ENCODE measurements at places on chromosomes 6 and 20. TPM values are rescaled to one million over a fixed set of nuclear protein-coding genes. Genes with fewer than 3 reads are reported as not detected.

GRCh38 chr6:15089569-15090144 is 156.2 kb upstream of the JARID2 start:
- H3K4me1 ChIP-seq = peaks cover 3% of the 10 kb centered on the region
- no peaks in the 10 kb centered on the region for H3K27me3 ChIP-seq
- no peak for DNase-seq
- H3K27ac ChIP-seq = no peak overlapping the region
- no peaks in the 10 kb centered on the region for H3K36me3 ChIP-seq

DCDC2 gene
- total RNA-seq = not detected

SCRT2 gene
- total RNA-seq = not detected

IL17F gene
- total RNA-seq = not detected

APCDD1L gene
- total RNA-seq = not detected

DNA sequence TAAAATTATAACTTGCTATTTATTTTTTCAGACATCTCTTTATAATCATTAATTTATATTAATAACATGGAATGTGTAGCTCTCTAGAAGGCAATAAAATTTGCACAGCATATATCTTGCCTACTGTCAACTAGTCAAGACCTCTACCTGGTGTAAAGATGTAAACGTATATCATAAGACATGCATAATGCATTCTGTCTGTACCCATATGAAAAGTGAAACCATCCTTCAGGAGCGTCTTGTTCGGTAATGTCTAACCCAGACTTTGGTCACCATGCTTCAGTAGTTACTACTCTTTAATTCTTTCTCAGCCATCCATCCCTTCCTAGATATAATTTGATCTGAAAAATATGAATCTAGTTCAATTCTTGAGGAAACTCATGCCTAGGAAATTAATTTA is 21.0 kb downstream of the CEP43 start:
- no peaks in the 10 kb centered on the region for H3K27me3 ChIP-seq
- no peak overlapping the region for H3K4me3 ChIP-seq
- no peaks in the 10 kb centered on the region for H3K4me1 ChIP-seq
- H3K27ac ChIP-seq = no peak overlapping the region

GRCh38 chr6:10362300-10362699 is 52.6 kb downstream of the TFAP2A start:
- H3K27ac ChIP-seq = no peak overlapping the region
- no peaks in the 10 kb centered on the region for H3K36me3 ChIP-seq
- H3K27me3 ChIP-seq = no peaks in the 10 kb centered on the region
- no peak overlapping the region for H3K4me3 ChIP-seq
- no peaks in the 10 kb centered on the region for H3K4me1 ChIP-seq

DNA sequence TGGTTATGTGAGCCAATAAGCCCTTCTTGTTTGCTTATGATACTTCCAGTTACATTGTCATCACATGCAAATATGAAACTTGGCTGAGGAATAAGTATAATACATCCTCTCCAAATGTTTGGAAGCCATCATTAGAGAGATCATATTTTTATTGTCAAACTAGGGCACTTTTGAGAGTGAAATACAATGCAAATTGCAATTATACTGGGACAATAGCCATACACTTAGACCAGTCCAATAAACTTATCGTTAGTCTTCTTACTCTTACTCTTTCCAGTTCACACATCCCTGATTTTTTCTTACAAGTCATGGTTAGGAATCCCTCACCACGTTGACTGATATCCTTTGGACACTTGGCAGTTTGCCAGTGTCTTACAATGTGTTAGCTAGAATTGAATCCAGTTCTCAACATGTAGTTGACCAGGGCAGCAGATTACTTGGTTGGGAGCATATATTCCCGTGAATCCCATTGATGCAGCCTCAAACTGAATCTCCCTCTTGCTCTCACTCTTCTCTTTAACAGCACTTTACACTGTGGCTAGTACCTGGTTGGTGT is 519.7 kb upstream of the ID4 start:
- H3K4me1 ChIP-seq = no peaks in the 10 kb centered on the region
- no peak overlapping the region for H3K4me3 ChIP-seq
- H3K36me3 ChIP-seq = no peaks in the 10 kb centered on the region
- DNase-seq = no peak

DNA sequence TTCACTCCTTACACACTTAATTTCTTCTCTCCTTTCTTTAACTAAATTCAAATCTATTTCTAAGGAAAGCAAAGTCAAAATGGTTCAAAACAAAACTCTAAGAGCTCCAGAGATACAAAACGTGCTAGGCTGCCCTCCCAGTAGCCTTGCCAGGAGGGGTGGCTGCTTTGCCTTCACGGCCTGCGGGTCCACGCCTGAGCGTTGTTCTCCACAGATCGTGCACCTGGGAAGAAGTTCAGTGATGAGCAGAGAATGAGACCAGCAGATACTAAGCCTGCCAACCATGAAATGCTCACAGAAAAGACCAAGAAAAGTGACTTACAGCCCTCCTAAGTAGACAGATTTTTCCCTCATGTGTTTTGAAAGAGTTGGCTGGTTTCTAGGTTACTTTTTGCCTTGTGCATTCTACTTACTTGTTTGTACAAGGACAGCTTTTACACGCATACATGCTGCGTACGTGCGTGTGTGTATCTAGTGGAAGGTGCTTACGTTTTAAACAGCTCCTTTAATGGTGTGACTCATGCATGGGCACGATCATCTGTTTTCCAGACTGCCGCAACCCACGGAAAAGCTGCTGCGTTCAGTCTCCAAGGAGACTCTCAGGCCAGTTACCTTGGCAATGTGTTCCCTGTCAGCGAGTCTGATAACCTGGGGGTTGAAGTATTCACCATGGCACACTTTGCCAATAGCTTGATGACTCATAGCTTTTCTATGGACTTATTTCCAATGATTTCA is 32.4 kb upstream of the PBOV1 start:
- no peak for DNase-seq
- H3K36me3 ChIP-seq = no peaks in the 10 kb centered on the region
- no peaks in the 10 kb centered on the region for H3K4me1 ChIP-seq
- H3K4me3 ChIP-seq = no peak overlapping the region

- no peaks in the 10 kb centered on the region for H3K4me1 ChIP-seq
- no peaks in the 10 kb centered on the region for H3K36me3 ChIP-seq
- H3K27ac ChIP-seq = no peak overlapping the region
- no peak for DNase-seq
- no peak overlapping the region for H3K4me3 ChIP-seq
- no peaks in the 10 kb centered on the region for H3K27me3 ChIP-seq
Observed at GRCh38 chr6:17454316-17455005, 61.1 kb downstream of the CAP2 start.

- no peak overlapping the region for H3K27ac ChIP-seq
- no peak for DNase-seq
- no peaks in the 10 kb centered on the region for H3K27me3 ChIP-seq
- no peaks in the 10 kb centered on the region for H3K36me3 ChIP-seq
- H3K4me1 ChIP-seq = no peaks in the 10 kb centered on the region
Observed at GRCh38 chr6:135514706-135515105, 17.2 kb upstream of the AHI1 start.

- no peak overlapping the region for H3K27ac ChIP-seq
- no peaks in the 10 kb centered on the region for H3K27me3 ChIP-seq
- DNase-seq = no peak
- H3K4me3 ChIP-seq = no peak overlapping the region
- no peaks in the 10 kb centered on the region for H3K4me1 ChIP-seq
Observed at GRCh38 chr6:140857739-140858380, 1274.9 kb upstream of the GJE1 start.

HTR1B gene
- 0.48 TPM for total RNA-seq

GRCh38 chr6:152571089-152571488 is 66.1 kb downstream of the SYNE1 start:
- no peak overlapping the region for H3K27ac ChIP-seq
- peaks cover 2% of the 10 kb centered on the region for H3K4me1 ChIP-seq
- no peaks in the 10 kb centered on the region for H3K36me3 ChIP-seq
- H3K4me3 ChIP-seq = no peak overlapping the region

DNA sequence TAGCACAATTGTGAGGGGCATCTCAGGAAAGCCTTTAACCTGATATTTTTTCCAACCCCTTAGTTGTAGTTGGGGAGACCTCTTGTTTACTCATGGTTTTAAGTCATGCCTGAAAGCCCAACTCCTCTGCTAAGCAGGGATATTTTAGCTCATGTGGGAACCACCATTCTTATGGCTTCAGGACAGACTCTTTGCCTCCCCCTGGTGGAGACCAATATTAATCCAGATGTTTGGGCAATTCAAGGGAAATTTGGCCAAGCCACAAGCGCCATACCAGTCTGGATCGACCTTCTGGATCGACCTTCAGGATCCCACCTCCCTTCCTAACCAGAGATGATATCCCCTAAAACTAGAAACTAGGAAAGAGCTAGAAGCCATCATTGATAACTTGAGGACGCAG is 211.2 kb downstream of the C6orf118 start:
- no peaks in the 10 kb centered on the region for H3K36me3 ChIP-seq
- no peaks in the 10 kb centered on the region for H3K27me3 ChIP-seq
- DNase-seq = no peak
- H3K4me1 ChIP-seq = no peaks in the 10 kb centered on the region

C6orf120 gene
- total RNA-seq = 17.3 TPM

Measured in natural killer cell (primary cell).